ENCODE measurements at places on chromosomes 2 and 18. TPM values are rescaled to one million over a fixed set of nuclear protein-coding genes. Genes with fewer than 3 reads are reported as not detected.

The MYL1 gene
- not detected for total RNA-seq

The ANKRD29 gene
- 51.9 TPM for total RNA-seq

The HRH4 gene
- 7.5 TPM for total RNA-seq

The RGPD3 gene
- total RNA-seq: not detected

The TMEM178A gene
- 1.5 TPM for total RNA-seq

The FEV gene
- not detected for total RNA-seq

The MDH1B gene
- total RNA-seq: 2.5 TPM

The CCDC141 gene
- 22.5 TPM for total RNA-seq

The SERPINB10 gene
- not detected for total RNA-seq
